ENCODE measurements at places on chromosomes 2 and 18. TPM values are rescaled to one million over a fixed set of nuclear protein-coding genes. Genes with fewer than 3 reads are reported as not detected.

- DNase-seq = peak; percentile 1
These were observed 1438.0 kb upstream of the ZEB2 start for GRCh38 chr2:145957929-145958328.

GRCh38 chr2:206558492-206558891 is 83.8 kb upstream of the FAM237A start:
- peak; percentile 12 for DNase-seq

DNA sequence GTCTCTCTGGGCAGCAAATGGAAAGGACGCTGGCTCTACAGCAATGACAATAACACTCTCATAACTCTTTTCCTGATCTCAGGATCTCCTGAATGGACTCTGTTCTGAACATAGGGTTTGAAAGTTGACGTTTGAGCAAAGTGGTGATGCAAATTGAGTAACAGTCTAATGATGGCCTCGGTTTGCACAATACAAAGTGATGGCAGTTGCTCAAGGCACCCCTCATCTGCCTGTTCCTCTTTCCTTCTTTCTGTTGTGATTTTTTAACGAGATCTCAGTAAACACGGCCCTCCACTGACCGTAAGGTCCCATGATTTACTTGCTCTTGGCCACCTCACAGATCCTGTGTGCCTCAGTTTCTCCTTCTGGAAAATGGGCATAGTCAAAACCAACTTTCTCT is 303.6 kb downstream of the SLC8A1 start:
- DNase-seq = no peak

CD226 gene
- total RNA-seq = 0.10 TPM
